T-cell (primary cell): ENCODE measurements at places on chromosomes 11 and 22. TPM values are rescaled to one million over a fixed set of nuclear protein-coding genes. Genes with fewer than 3 reads are reported as not detected.

Gene PATE2
- total RNA-seq, result not detected

Gene PRSS23
- 1.3 TPM for total RNA-seq

Gene OR10A2
- total RNA-seq, result not detected

Gene NTM
- not detected for total RNA-seq

Gene PRG2
- 0.44 TPM for total RNA-seq

Gene OR8G1
- total RNA-seq, result not detected

Gene RASSF10
- not detected for total RNA-seq

Gene TIMP3
- 0.13 TPM for total RNA-seq

Gene CCDC116
- 0.16 TPM for total RNA-seq

Gene OR4X2
- total RNA-seq, result not detected

Gene RAB36
- total RNA-seq, result 0.18 TPM

Gene UPK3A
- not detected for total RNA-seq

Gene KCTD14
- 0.18 TPM for total RNA-seq

Gene NXPE2
- total RNA-seq, result not detected

Gene CBLIF
- total RNA-seq, result not detected

DNA sequence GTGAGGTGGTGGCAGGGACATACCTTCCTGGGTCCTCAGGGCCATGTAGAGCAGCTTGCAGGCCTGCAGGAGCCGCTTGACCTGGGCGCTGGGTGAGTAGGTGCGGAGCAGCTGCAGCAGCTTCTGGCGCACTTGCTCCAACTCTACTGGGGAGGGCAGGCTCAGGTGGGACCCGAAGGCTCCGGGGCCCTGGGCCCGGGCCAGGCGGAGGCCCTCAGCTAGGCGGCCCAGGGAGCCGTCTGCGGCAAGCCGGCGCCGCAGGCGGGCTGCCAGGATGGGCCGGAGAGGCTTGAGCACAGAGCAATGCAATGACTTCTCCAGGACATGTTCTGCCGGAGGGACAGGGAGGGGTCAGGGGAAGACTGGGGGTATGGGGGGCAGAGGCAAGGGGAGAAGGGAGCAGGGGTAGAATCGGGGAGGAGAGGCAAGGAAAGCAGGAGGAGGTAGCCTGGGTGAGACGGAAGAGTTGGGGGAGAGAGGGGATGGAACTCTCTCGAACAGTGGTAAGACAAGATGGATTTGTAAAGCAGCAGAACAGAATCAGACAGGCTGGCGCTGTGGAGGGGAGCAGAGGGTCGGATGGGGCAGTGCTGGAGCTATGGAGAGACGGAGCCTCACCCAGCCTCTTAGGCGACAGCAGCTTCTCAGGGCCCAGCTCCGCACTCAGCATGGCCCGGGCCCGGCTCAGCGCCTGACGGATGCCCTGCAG, 2.2 kb downstream of the RIN1 start:
- no peaks in the 10 kb centered on the region for H3K27me3 ChIP-seq
- H3K36me3 ChIP-seq, result peaks cover 9% of the 10 kb centered on the region
- no peak overlapping the region for H3K4me3 ChIP-seq

- H3K27ac ChIP-seq, result no peak overlapping the region
- H3K4me3 ChIP-seq, result no peak overlapping the region
- H3K4me1 ChIP-seq, result no peaks in the 10 kb centered on the region
- H3K36me3 ChIP-seq, result peaks cover 47% of the 10 kb centered on the region
- DNase-seq, result no peak
Measured at GRCh38 chr22:42623301-42623751, 8.6 kb upstream of the POLDIP3 start.

- DNase-seq, result no peak
- peaks cover 41% of the 10 kb centered on the region for H3K4me1 ChIP-seq
- H3K27me3 ChIP-seq, result peaks cover 16% of the 10 kb centered on the region
- no peak overlapping the region for H3K27ac ChIP-seq
Measured at GRCh38 chr22:26662160-26662559, 4.8 kb downstream of the MIAT start.

GRCh38 chr22:44926124-44926475, 83.7 kb downstream of the PHF21B start:
- H3K4me1 ChIP-seq, result no peaks in the 10 kb centered on the region
- no peak overlapping the region for H3K4me3 ChIP-seq
- H3K36me3 ChIP-seq, result no peaks in the 10 kb centered on the region
- H3K27me3 ChIP-seq, result peaks cover 35% of the 10 kb centered on the region
- no peak overlapping the region for H3K27ac ChIP-seq

GRCh38 chr22:30268331-30268730, 1.7 kb upstream of the OSM start:
- H3K27ac ChIP-seq, result peak overlapping the region; percentile 100
- peaks cover 19% of the 10 kb centered on the region for H3K36me3 ChIP-seq
- peaks cover 7% of the 10 kb centered on the region for H3K4me1 ChIP-seq
- no peaks in the 10 kb centered on the region for H3K27me3 ChIP-seq
- DNase-seq, result no peak
- H3K4me3 ChIP-seq, result no peak overlapping the region

GRCh38 chr11:75350743-75351540, 519 bp downstream of the ARRB1 start:
- peak overlapping the region; percentile 62 for H3K4me3 ChIP-seq
- DNase-seq, result peak; percentile 31
- H3K36me3 ChIP-seq, result no peaks in the 10 kb centered on the region
- H3K4me1 ChIP-seq, result peaks cover 61% of the 10 kb centered on the region

- H3K4me1 ChIP-seq, result no peaks in the 10 kb centered on the region
- no peak overlapping the region for H3K27ac ChIP-seq
- no peaks in the 10 kb centered on the region for H3K36me3 ChIP-seq
- H3K4me3 ChIP-seq, result no peak overlapping the region
Measured at GRCh38 chr11:46895821-46896220, 22.5 kb downstream of the LRP4 start.

DNA sequence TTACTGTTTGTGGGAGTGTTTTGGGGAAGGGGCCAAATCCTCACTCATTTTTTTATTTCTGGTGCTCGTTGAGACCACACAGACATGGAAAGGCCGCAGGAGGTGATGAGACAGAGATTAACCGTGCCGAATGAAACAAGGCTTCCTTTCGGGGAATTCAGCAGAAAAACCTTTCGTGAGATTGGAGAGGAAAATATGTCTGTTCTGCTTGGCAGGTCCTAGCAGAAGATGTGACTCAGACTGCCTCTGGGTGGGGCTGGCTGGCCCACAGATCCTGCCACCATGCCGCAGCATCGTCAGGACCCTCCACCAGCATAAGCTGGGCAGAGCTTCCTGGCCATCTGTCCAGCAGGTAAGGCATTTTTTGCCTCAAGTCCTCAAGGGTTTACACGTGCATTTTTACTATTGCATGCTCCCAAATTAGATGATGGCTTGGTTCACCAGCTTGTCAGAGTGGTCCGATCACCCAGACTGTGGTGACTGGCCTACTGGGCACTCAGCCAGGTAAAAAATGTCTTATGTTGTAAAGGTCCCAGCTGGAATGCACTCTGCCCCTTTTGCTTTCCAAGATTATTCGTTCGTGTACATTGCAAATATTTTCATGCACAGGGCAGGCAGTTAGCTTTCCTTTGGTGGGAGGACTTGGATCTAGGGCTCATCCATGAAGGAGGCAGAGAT, 1.5 kb downstream of the DDB2 start:
- H3K36me3 ChIP-seq, result no peaks in the 10 kb centered on the region
- peak overlapping the region; percentile 62 for H3K4me3 ChIP-seq
- peaks cover 36% of the 10 kb centered on the region for H3K4me1 ChIP-seq
- no peaks in the 10 kb centered on the region for H3K27me3 ChIP-seq

- DNase-seq, result no peak
- no peaks in the 10 kb centered on the region for H3K27me3 ChIP-seq
- no peak overlapping the region for H3K27ac ChIP-seq
Measured at GRCh38 chr11:45904309-45904915, 2.7 kb downstream of the FREY1 start.

DNA sequence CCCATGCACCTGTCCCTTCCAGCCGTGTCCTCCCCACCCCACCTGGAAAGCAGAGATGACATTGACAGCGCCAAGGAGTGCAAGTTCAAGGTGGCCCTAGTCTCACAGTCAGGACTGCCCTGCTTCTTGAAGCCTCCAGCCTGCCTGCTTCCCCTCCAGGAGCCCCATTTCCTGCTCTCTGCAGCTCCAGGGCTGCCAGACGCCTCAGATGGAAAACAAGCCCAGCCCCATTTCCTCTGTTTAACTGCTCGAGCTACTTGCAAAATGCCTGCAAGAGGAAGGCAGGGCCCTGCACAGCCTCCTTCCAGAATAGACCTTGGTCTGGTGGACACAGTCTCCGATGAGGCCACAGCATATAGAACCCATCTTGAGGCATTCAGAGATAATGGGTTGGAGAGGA, 5.0 kb upstream of the DGKZ start:
- no peaks in the 10 kb centered on the region for H3K36me3 ChIP-seq
- H3K27me3 ChIP-seq, result no peaks in the 10 kb centered on the region
- H3K4me3 ChIP-seq, result no peak overlapping the region
- H3K27ac ChIP-seq, result peak overlapping the region; percentile 26

- H3K4me3 ChIP-seq, result peak overlapping the region; percentile 38
- H3K27ac ChIP-seq, result peak overlapping the region; percentile 75
- no peak for DNase-seq
- H3K4me1 ChIP-seq, result peaks cover 40% of the 10 kb centered on the region
- no peaks in the 10 kb centered on the region for H3K36me3 ChIP-seq
Measured at GRCh38 chr11:66101066-66101464, 31.0 kb downstream of the PACS1 start.

DNA sequence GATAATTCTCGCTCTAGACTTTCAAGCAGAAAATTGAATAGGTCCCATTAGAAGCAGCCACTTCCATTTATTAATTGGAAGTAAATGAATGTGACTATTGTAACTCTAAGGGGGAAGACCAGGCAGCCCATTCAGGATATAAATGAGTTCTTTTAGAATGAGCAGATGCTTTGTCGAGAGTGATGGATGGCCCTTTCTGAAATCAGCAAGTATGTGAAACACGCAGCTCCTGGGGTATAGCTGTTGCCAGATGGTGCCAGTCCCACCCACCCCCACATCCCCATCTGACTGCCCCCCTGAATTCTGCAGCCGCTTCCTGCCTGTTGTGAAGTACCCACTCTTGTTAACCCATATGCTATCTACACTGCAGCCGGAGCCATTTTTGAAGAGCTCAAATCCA, 3.7 kb downstream of the SLC15A3 start:
- H3K27ac ChIP-seq, result no peak overlapping the region
- no peaks in the 10 kb centered on the region for H3K36me3 ChIP-seq

DNA sequence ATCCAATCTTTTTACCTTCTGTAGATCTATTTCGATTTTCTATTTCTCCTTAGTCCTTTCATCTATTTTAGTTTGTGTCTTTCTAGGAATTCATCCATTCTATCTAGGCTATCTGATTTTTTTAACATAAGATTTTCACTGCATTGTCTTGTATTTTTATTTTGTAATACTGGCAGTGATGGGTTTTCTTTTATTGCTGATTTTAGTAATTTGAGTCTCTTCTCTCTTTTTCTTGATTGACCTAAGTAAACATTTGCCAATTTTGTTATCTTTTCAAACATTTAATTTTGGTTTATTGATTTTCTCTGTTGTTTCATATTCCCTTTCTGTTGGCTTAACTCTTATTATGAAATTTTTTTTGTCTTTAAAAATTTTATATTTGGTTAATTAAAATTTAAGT, 107.4 kb upstream of the SERPIND1 start:
- peaks cover 40% of the 10 kb centered on the region for H3K27me3 ChIP-seq
- H3K4me3 ChIP-seq, result no peak overlapping the region
- H3K27ac ChIP-seq, result no peak overlapping the region
- H3K36me3 ChIP-seq, result no peaks in the 10 kb centered on the region
- DNase-seq, result no peak

DNA sequence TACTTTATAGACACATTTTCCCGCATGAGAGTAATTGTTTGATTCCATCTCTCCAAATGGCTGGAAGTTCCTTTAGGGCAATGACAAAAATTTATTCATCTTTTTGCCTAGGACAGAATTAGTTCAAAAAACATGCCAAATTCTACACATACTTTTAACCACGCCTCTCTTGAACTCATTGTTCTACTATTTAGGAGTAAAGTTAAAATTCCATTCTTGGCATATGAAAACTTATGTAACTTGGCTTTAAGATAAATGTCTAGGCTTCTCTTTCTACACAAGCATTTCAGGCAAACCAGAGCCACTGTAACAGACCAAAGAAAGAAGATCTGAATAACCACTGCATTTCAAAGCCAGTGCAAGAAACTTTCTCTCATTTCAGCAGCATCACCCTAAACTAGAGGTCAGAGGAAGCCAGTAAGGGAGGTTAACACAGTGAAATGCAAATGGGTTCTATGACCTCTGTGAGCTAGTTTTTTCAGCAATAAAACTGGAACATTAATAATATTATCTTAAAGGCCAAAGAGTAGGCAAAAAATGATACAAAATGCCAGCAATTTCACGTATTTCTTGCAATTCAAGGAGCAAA, 73.0 kb downstream of the RSF1 start:
- H3K36me3 ChIP-seq, result peaks cover 9% of the 10 kb centered on the region
- no peak for DNase-seq
- no peak overlapping the region for H3K4me3 ChIP-seq
- no peak overlapping the region for H3K27ac ChIP-seq
- no peaks in the 10 kb centered on the region for H3K27me3 ChIP-seq

- H3K4me3 ChIP-seq, result no peak overlapping the region
- no peaks in the 10 kb centered on the region for H3K27me3 ChIP-seq
- no peaks in the 10 kb centered on the region for H3K4me1 ChIP-seq
- DNase-seq, result no peak
Measured at GRCh38 chr11:103055221-103055890, 36.6 kb downstream of the DCUN1D5 start.

- H3K36me3 ChIP-seq, result no peaks in the 10 kb centered on the region
- no peaks in the 10 kb centered on the region for H3K4me1 ChIP-seq
- no peak for DNase-seq
- H3K27me3 ChIP-seq, result peaks cover 23% of the 10 kb centered on the region
- H3K4me3 ChIP-seq, result no peak overlapping the region
- H3K27ac ChIP-seq, result no peak overlapping the region
Measured at GRCh38 chr11:3339340-3339624, 39.7 kb downstream of the ZNF195 start.

DNA sequence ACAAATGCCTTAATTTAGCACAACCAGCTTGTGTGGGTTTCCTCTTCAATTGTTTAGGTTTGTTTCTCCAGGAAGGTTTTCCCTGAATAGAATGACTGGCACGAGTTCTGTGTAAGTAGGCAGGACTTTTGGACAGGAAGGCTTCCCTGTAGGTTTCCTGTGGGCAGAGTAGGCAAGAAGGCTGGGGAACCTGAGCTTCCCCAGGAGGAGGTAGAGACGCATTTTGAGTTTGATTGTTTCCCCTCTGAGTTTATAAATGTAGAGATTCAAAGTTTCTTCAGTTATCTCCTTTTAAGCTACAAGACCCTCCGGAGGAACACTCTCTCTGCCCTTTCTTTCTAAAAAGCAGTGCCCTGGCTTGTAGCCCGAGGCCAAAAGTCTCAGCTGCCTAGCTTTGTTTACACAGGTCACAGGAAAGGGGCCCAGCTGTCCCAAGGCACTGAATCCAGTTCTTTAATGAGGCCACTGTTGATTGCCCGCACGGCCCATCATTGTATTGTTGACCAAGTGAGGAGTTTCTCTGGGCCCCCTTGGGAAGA, 66.6 kb upstream of the RDX start:
- no peaks in the 10 kb centered on the region for H3K4me1 ChIP-seq
- H3K4me3 ChIP-seq, result no peak overlapping the region
- H3K27me3 ChIP-seq, result no peaks in the 10 kb centered on the region

- H3K27ac ChIP-seq, result no peak overlapping the region
- no peaks in the 10 kb centered on the region for H3K36me3 ChIP-seq
- no peak for DNase-seq
- no peak overlapping the region for H3K4me3 ChIP-seq
Measured at GRCh38 chr11:8544807-8545206, 49.2 kb downstream of the STK33 start.

GRCh38 chr22:34904486-34904885, 161.5 kb upstream of the ISX start:
- H3K4me3 ChIP-seq, result no peak overlapping the region
- no peaks in the 10 kb centered on the region for H3K27me3 ChIP-seq
- no peak for DNase-seq
- H3K27ac ChIP-seq, result no peak overlapping the region
- H3K4me1 ChIP-seq, result no peaks in the 10 kb centered on the region
